ENCODE measurements at places on chromosomes 4 and X.

DNA sequence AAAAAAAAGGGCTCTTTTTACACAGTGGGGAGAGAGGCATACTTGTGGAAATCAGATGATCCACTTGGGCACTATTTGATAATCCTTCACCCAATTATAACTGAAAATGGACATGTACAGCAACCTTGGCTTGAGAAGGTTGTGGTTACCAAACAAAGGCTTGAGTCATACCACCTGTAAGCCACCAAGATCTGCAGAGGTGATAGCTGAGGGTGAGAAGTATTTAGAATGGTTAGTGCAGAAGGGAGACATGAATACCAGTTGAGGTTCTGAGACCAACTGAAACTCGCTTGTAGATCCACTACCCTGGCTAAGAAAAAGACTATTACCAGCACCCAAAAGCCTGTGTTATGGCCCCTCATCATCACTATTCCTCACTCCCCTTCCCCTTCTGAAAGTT is 614.0 kb downstream of the STIM2 start:
- no peak for DNase-seq

DNA sequence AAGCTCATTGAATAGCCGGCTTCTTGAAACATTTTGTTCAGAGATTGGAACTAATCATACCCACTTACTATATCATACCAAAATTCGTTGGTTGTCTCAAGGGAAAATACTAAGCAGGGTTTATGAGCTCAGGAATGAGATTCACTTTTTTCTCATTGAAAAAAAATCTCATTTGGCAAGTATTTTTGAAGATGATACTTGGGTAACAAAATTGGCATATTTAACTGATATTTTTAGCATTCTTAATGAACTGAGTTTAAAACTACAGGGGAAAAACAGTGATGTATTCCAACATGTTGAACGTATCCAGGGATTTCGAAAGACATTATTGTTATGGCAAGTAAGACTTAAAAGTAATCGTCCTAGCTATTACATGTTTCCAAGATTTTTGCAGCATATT is 6.4 kb downstream of the FAM200B start:
- DNase-seq = no peak

DNA sequence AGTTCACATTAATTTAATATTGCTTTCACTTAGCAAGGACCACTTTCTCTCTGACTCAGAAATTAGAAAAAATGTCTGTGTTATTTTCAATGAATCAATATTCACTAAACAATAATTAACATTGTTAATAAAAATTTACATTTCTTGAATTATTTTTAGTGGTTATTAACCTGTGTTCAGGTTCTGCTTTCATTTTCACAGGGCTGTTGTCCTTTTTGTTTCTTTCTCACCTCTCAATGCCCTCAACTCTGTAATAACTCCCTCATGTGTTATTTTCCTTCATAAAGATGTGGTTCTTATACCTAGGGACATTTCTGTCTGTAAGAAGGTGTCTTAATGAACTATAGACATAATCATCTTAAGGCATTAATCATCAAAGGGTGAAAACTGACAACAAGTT is 43.1 kb upstream of the PRR27 start:
- DNase-seq = no peak

- no peak for DNase-seq
Measured at GRCh38 chr4:156195914-156196313, 242.2 kb upstream of the CTSO start.

- DNase-seq = no peak
Measured at GRCh38 chr4:71184195-71184781, 154.5 kb upstream of the SLC4A4 start.

DNA sequence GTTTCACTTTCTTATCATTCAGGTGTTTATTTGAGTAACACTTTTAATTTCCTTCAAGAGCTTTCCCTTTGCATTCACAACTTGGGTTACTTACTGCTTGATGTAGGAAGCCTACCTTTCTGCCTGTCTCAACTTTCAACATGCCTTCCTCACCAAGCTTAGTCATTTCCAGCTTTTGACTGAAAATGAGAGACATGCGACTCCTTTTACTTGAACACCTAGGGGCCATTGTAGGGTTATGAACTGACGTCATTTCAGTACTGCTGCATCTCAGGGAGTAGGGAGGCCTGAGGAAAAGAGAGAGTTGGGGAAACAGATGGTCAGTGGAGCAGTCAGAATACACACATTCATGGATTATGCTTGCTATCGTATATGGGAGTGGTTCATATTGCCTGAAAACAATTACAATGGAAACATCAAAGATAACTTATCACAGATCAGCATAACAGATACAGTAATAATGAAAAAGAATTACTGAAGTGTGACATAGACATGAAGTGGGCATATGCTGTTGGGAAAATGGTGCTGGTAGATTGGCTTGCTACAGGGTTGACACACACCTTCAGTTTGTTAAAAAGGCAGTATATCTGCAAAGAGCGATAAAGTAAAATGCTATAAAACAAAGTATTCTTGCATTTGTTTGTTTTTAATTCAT is 25.7 kb downstream of the USP53 start:
- no peak for DNase-seq

- DNase-seq = peak; percentile 54
Measured at GRCh38 chr4:6197433-6198174, 2.7 kb downstream of the JAKMIP1 start.

Data from sigmoid colon (tissue), 7 donors.